ENCODE measurements at places on chromosomes 4 and X.

DNA sequence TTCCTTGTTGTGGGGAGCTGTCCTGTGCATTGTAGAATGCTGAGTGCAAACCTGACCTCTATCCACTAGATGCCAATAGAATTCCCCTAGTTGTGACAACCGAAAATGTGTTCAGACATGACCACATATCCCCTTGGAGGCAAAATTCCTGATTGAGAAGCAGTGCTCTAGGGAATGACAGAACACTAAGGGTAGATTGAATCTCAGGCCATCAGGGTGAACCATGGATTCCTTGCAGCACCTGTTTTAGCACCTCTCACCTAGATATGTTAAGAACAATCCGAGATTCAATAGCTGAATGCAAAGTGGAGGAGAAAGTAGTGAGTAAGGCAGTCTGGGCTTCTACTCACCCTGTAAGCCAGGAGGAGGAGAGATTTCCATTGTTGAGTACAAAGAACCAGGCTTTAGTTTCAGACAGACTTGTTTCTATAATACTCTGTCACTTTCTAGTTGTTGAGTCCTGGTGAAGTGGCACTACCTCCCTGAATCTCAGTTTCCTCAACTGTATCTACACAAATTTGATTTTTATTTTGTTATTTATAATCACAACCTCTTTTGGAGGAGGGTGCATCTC lies 111.0 kb upstream of the RAP2C start:
- DNase-seq = no peak

- no peak for DNase-seq
Observed at GRCh38 chr4:134740290-134740689, 538.7 kb upstream of the PABPC4L start.

GRCh38 chrX:155028877-155029291 lies 2.2 kb downstream of the FUNDC2 start:
- no peak for DNase-seq

- DNase-seq = no peak
Observed at GRCh38 chr4:110310795-110311194, 112.4 kb upstream of the ELOVL6 start.

- peak; percentile 67 for DNase-seq
Observed at GRCh38 chr4:3346146-3346545, 53.3 kb downstream of the RGS12 start.

DNA sequence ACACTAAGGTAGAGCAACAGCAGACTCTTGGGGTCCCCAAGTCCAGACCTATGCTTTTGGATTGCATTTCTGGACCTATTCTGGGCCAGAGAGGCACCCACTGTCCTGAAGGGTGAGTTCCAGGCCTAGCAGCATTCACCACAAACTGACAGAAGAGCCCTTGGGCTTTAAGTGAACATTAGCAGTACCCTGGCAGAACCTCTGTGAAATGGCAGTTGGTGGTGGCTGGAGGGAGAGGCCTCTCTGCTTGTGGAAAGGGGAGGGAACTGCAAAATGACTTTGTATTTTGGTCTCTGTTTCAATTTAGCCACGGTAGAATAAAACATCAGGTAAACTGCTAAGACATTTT lies 1211.9 kb downstream of the PCDH18 start:
- no peak for DNase-seq

GRCh38 chrX:71178908-71179307 lies 34.3 kb downstream of the NLGN3 start:
- peak; percentile 62 for DNase-seq

GRCh38 chr4:7779432-7779768 lies 160.3 kb downstream of the AFAP1 start:
- DNase-seq = no peak

DNA sequence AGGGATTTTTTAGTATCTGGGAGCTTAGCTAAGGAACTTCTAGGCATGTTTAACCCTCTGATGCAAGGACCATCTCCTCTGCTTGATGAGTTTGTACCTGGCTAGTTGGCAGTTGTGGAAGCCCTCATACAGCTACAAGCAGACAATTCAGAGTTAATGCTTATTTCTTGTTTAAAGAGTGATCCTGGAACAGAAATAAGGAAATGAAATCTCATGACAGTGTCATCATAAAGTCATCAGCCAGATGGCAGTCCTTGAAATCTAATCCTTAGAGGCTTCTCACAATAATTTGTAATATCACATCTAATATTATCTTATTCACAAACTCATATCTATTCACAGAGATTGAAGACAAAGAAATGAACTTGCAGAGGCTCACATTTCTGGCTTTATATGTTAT lies 581.6 kb upstream of the FTHL17 start:
- DNase-seq = no peak

DNA sequence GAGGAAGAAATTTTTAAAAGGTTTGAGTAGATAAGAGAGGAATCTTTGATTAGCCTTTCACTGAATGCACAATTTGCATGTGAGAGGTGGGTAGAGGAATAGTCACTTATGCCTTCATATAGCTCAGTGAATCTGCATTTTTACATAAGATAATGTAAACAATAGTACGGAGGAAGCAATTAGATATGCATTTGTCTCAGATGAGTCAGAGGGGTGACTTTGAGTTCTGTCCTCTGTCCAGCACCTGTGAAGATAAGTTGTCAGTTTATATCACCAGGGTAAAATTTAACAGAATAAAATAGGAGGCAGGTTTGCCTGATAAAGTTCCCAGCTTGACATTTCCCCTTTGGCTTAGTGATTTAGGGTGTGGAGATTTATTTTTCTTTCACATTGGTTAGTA lies 841.9 kb downstream of the PCDH18 start:
- DNase-seq = no peak

GRCh38 chr4:90841676-90842075 lies 714.5 kb downstream of the CCSER1 start:
- no peak for DNase-seq

- no peak for DNase-seq
Observed at GRCh38 chrX:39320165-39320564, 518.9 kb downstream of the MID1IP1 start.

GRCh38 chrX:20487227-20487626 lies 220.5 kb upstream of the RPS6KA3 start:
- no peak for DNase-seq

DNA sequence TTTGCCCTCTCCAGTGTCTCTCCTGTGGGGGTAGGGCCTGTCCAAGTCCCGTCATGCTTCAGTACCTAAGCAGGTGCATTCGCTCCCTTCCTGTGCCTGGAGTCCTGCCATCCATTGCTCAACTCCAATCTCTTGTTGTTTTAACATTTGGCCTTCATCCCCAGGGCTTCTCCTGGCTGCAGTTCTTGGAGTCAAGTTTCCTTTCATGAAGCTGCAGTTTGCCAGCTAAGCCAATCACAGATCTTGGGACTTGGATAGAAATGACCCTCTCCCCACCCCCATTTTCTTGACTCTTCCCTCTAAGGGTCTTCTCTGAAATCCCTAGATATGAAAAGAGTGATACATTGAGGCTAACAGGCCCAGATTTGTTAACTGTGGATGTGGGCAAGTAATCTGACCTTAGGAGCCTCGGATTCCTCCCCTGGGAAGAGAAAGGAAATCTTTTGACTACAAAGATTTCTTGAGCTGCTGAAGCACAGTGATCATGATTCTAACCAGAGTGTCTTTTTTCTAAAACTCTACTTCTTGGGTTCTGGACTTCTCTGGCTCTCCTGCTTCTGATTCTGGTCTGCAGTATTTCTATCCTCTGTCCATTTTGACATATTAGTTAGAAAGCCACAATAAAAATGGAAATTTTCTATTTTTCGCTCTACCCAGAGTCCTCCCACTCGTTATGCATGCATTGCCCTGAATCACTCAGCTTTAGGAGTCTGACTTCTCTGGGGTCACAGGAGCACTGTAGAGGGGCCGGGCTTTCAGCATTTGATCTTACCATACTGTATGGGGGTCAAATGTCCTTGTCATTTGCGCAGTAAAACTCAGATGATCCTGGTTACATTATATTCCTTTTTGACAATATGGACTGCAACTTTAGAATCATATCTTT lies 61.0 kb downstream of the CHRNA9 start:
- DNase-seq = no peak

DNA sequence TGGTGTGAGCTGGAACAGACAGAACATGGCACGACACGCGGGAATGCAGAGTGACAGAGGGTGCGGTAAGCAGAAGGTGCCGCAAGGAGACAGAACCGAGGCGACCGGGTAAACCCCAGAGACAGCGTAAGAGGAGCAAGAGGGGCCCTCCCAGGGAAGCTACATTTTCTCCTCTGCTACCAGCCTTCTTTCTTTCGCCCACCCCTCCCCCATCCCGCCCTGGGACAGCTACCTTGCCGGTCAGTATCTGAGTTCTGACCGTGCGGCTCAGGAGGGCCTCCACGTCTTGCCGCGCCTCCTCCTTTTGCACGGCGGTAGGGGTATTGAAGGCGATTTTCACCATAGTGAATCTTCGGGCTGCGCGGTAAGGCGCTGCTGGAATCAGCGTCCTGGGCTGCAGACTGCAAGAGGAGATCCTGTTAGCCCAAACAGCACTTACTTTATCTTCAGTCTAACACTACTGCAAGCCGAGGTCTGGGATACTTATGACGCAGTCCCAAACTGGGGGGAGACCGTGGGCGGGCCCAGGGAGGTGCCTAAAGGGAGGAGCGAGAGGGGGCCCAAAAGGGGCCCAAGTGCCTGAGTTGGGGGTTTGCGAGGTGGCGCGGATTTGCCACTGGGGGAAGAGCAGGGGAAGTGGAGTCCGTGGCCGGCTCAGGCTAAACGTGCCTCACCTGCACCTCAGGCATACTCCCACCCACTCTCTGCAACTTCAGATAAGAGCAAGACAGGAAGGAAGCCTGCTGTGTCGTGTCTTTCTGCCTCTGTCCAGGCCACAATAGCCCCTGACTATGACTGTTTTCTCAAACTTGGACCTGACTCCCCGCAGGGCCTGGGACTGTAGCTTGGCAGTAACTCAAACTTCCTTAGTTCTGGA lies at the start of gene ITM2A:
Gene ITM2A, minus strand, starts transcription at position 462 of the 877 bp plus-strand sequence. Its CDS starts 119 bp downstream, at position 343.
- DNase-seq = peak; percentile 73

DNA sequence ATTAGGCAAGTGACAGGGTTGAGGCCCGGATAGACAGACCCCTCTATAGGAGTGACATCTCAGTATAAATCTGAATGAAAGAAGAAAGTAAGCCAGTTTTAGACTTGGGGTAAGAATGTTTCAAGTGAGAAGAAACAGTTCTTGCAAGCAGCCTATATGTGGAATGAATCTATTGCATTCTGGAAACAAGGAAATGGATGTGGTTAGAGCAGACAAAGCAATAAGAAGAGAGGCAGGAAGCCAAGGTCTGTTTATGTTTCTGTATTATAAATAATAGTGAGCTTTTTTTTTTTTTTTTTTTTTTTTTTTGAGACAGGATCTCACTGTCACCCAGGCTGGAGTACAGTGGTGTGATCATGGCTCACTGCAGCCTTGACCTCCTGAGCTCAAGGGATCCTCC lies 255.8 kb downstream of the UNC5C start:
- DNase-seq = no peak

DNA sequence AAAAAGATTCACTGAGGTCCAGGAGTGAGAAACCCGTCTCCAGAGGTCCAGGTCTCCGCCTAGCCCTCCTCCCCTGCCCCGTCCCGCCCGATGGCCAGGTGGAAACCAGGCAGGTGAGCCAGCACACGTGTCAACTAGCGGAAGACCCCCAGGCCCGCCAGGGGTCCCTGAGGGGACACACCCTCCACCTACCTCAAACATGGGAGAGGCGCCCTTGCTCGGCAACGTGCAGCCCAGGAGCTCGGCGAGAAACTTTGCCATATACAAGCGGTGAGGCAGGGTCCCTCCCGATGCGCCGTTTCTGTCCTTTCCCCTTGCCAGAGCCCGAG lies 330.0 kb downstream of the HNRNPD start:
- DNase-seq = no peak

DNA sequence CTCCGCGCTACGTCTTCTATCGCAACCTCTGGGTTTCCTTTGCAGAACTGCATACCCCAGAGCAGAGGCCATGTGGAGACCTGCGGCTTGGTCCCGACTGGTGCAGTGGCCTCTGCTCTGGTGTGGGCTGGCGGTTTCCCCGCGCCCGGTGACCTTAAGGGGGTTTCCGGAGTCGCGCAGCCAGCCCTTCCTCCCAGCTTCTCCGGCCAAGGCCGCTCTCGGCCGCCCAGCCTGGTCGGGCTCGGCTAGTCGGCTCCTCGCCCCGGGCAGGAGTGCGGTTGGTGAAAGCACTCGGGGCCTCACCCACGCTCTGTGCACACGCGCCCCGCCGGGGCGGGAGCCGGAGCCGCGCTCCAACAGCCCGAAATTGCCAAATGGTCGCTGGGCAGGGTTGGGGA lies 84.9 kb downstream of the BCOR start:
- DNase-seq = peak; percentile 9

GRCh38 chr4:141170671-141171070 lies 37.4 kb upstream of the RNF150 start:
- DNase-seq = no peak

GRCh38 chr4:78776079-78776728 lies at the start of gene BMP2K:
Gene BMP2K (plus strand): TSS chr4:78776350. CDS start chr4:78776544, 194 bp downstream.
- peak; percentile 82 for DNase-seq

DNA sequence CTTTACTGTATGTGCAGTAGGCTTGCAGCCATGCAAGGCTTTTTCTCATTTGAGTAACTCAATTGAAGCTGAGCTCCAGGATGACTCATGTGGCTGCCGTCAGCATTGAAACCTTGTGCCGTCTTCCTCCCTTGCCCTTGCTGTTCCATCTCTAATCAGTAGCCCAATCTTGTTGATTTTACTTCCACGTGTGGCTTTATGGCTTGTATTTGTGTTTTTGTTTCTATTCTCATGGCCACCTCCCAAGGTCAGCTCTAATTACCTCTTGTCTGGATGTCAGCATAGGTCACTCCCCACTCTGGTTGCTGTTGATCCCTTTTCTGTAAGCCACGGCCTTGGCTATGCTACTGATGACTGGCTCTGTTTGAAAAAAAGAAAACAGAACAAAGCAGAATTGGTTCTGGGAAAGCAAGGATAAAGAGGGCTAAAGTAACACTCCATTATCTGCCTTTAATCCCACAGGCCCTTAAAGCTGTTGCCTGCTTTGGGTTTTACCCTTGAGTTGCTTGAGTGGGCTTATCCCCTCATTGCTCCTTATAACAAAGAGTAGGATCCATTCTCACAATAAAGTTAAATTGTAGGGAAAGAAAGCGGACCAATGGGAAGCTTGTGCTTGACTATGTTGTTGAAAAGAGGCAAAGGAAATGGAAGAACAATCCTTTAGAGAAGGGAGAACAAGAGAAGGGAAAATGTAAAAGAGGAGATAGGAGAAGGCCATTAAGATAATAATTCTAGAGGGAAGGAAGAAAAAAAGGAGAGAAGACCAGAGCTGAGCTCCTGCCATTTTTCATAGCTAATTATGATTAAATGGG lies 173.9 kb upstream of the PGRMC2 start:
- no peak for DNase-seq

GRCh38 chr4:168759321-168759720 lies 250.7 kb downstream of the CBR4 start:
- no peak for DNase-seq
